ENCODE measurements at places on chromosomes 1 and 21.

- DNase-seq: no peak
Measured at GRCh38 chr1:40955266-40955665, 24.2 kb upstream of the CTPS1 start.

- DNase-seq: no peak
Measured at GRCh38 chr1:201683397-201683796, 144.5 kb downstream of the NAV1 start.

GRCh38 chr21:45528028-45528705 is 14.1 kb downstream of the SLC19A1 start:
- no peak for DNase-seq

- no peak for DNase-seq
Measured at GRCh38 chr1:204853436-204853835, 17.2 kb upstream of the NFASC start.

All from GM04503 (cell line).